ENCODE measurements at places on chromosomes 1 and 21. TPM values are rescaled to one million over a fixed set of nuclear protein-coding genes. Genes with fewer than 3 reads are reported as not detected.

AADACL4 gene
- not detected for total RNA-seq

PIK3CD gene
- total RNA-seq: 29.5 TPM

SYT11 gene
- 20.3 TPM for total RNA-seq

LYSMD1 gene
- total RNA-seq: 5.8 TPM

CEPT1 gene
- 52.7 TPM for total RNA-seq
